Caudate nucleus (tissue), 63 donors: ENCODE measurements at places on chromosomes 3 and 15.

GRCh38 chr3:25585361-25586166, 79.1 kb downstream of the TOP2B start:
- no peak for DNase-seq

- no peak for DNase-seq
Measured at GRCh38 chr3:18725668-18726407, 300.7 kb upstream of the SATB1 start.

DNA sequence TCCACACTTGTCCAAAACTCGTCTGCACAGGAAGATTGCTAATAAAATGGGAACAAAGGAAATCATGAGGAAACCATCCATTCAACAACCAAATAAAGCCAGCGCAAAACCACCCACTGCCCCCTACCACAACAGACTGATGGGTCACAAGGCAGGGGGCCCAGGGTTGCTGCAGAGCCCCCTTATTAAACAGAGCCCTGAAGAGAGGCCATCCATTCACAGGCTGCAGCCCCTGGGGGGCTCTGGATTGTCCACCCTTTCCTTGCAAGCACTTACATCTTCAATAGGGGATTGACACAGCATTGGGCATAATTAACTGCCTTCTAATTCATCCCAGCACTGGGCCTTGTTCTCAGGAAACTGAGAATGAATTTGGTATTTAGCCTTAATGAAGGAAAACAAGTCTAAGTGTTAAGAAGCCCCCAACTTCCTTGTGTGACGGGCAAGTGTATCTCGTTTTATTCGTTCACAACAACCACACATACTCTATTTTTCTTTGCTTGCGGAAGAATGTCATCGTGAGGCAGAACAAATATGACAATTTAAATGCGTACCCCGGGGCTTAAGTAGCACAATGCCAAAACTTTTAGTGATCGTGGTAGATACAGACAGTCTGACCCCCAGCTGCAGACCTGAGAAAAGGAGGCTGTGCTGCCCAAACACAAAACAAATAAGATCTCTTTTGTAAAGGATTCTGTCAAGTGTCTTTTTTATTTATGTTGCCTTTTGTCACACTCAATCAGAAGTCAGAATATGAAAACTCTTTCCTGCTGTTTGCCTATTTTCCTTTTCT, 144.0 kb downstream of the SEMA6D start:
- no peak for DNase-seq

DNA sequence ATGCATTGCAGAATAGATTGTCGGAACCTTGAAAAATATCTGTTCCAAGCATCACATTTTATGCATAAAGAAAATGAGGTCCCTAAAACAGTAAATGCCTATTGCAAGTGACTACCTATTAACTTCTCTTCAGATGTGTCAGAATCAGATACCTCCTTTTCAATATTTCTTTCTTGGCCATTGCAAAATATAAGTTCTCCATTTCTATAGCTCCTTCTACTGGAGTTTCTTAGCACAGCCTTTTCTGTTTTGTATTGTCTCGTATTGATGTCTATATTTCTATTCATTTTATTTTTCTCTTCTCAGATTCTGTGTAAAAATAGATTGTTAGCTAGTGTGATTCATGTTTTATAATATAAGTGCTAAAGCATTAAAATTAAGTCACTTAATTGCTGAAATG, 63.4 kb downstream of the PPARG start:
- no peak for DNase-seq

DNA sequence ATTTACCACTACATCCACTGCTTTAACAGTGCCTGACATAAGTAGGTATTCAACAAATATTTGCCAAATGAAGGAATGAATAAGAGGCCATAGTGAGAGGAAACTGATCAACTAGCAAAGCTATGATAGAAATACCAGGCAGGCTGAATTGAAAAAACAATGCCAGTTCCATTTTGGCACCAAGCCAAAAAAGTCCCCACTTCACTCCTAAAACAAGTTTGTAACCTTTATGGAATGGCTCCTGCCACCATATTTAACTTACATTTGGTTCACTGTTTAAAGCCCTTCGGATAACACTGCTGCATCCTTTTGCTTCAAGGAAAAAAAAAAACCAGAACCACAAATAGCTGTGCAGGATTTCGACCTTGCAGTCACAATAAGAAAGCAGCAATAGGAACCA, 166.1 kb downstream of the FRMD5 start:
- DNase-seq, result no peak

DNA sequence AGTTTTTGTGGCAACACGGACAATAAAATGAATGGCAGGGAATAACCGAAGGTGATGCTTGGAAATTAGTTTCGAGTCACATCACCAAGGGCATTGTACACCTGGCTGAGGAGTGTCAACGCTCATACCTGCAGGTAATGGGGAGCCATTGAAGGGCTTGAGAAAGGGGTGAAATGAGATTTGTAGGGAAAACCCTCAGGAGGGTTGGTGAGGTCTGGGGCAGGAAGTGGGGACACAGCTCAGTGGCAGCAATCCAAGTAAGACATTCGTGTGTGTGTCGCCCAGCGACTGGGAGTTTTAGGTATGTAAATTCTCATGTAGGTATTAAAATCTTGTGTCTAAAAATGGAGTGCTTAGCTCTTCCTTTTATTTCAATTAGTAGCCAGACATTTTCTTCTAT, 14.3 kb downstream of the PARP14 start:
- DNase-seq, result no peak

DNA sequence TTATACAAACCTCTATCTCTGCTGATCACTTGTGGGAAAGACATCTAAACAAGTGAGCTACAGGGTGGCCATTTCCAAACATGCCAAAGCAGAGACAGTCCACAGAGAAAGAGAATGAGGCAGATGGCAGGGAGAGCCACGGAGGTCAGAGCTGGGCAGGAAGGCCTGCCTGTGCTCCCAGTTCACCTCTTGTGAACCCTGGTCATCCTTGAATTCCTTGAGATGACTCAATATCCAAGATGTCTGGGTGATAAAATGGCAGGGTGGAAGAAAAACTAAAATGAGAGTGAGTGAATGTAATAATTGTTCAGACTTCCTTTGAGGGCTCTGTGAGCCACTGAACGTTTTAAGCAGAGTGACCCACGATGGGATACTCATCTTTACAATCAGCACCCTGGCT, 104.8 kb downstream of the PLCH1 start:
- DNase-seq, result no peak

DNA sequence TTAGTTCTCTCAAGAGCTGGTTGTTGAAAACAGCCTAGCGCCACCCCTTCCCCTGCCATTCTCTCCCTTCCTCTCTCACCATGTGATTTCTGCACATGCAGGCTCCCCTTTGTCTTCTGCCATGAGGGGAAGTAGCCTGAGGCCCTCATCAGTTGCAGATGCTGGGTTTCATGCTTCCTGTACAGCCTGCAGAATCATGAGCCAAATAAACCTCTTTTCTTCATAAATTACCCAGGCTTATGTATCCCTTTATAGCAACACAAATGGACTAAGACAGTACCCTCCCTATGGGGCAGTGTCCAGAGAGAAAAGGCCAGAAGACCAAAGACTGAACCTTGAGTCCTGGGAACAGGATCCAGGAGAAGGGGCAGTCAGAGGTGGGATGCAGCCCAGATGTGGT, 54.7 kb downstream of the CLEC3B start:
- DNase-seq, result no peak

DNA sequence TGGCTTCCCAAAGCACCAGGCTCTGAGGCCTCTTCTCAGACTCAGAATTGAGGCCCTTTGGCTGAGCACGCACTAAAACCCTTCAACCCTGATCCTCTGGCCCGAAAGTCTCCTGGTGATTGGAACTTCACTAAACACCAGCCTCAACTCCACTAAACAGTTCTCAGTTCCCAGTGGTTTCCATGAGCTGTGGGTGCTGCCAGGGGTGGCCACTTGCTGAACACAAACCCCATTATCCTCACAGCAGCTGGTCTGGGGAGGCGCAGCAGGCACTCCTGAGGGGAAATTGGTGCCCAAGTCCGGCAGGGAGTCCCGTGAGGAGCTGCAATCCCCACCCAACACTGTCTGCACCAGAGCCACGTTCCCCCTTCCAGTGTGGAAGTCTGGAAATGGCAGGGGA, 3.8 kb upstream of the CLK3 start:
- no peak for DNase-seq

- no peak for DNase-seq
Measured at GRCh38 chr3:146640361-146640760, 35.2 kb upstream of the PLSCR5 start.

- no peak for DNase-seq
Measured at GRCh38 chr15:27486051-27486450, 515.1 kb downstream of the GABRG3 start.

DNA sequence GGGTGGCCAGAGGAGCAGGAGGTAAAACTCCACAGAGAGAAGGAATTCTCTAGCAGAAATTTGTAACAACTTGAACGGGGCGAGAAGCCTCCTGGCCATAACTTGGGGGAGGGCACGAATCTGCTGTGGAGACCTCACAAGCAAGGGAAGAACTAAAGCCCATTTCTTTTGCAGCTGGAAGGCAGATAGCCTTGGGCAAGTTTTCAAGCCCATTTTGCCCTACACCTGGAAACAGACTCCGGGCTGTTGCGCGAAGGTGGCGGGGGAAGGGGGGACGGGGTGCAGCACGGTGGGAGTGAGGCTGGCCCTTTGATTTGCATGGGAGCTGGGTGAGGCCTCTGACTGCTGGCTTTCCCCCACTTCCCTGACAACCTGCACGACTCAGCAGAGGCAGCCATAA, 168.8 kb downstream of the MEGF11 start:
- no peak for DNase-seq

DNA sequence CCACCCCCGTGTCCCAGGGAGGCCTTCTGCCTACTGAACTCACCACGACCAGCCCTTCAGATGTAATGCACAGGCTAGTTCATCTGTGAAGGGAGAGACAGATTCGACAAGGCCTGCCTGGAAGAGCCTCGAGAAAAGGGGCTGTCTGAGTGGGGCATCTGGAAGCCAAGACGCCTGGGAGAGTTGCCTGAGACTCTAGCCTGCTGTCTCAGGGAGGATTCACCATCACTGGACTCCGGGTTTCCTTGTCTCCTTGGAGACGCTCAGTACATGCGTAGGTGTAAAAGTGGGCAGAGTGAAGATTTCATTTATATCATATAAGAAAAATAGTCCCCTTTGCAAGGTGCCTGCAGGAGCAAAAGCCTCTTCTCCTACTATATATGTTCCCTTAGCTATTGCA, 468.9 kb downstream of the FOXP1 start:
- DNase-seq, result no peak

DNA sequence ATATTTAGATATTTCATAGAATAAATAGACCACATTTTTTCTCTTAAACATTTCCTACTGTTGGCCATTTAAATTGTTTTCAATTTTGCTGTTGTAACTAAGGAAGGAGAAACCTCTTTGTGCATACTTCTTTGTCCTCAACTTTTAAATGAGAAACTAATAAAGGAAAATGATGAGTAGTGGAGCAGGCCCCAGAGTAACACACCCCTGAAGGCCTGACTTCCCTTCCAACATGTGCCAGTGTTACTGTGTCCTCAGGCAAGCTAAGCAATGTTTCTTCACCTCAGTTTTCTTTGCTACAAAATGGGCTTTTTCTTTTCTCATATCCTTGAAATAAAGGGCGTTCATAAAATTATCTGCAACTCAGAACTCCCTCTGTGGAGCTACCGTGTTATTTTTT, 53.7 kb downstream of the RPL22L1 start:
- no peak for DNase-seq

DNA sequence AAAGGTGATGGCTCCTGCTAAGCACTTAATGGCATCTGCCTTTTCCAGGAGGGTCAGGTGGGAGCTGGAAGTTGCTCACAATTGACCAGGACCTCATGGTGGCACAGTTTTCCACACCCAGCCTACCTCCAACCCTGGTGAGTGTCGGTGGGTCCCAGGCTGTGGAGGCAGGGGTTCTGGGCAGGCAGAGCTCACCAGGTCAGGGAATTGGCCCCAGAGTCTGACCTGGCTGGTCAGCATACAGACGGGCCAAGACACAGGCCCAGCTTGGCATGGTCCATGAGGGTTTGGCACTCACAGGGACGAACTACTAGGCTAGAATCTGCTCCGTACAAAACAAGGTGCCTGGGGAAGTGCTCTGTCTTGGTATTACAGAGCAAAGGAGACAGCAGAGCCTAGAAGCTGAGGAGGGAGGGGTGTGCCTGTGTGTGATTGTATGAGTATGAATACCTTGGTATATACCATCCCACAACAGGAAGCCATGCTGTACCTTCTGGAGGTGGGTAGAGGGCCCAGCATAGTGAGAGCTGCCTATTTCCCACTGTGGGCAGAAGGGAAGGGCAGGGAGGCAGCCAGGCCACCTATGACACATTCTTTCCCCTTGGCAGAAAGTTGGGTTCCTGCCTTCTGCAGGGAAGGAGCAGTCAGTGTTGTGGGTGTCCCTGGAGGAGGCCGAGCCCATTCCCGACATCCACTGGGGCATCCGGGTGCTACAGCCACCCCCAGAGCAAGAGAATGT, 6.5 kb downstream of the APEH start:
- DNase-seq, result no peak

DNA sequence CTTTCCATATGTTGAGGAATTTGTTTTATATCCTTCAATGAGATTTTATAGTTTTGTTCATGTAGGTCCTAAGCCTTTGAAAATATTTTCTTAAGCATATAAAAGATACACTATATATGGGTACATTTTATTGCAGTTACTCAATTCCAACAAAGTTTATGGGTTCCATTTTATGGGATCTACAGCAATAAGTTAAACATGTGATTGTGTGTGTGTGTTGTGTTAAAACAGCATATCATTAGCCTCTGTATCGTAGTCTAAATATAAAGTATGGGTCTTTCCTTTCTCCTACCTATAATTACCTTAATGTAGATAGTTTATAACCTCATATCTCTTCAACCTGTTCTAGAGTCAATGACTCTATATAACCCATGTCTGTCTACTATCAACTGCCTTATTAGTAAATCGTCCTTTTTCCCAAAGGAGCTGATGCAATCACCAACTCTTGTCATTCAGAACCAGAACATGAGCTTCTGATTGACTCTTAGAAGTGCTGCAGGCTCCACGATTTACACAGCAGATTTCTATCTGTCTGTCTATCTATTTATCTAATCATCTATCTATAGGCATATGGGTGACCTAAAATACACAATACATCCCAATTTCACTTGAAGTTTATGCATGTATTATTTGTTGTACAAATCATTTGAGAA, 512.6 kb upstream of the CBLB start:
- no peak for DNase-seq

DNA sequence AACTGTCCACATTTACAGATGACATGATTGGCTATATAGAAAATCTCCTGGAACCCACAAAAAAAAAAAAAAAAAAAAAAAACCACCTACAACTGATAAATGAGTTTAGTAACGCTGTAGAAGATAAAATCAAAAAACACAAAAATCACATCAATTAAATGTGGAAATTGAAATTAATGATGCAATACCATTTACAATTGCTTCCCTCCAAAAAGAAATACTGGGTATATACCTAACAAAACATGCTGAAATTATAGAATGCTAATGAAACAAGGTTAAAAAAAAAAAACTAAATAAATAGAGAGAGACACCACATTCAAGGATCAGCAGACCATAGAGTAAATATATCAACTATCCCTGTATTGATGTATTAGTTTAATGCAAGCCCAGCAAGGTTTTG, 215.7 kb downstream of the ULK4 start:
- DNase-seq, result no peak

- DNase-seq, result no peak
Measured at GRCh38 chr15:44598892-44599291, 61.9 kb downstream of the EIF3J start.

- no peak for DNase-seq
Measured at GRCh38 chr15:73677146-73677607, 7.0 kb upstream of the CD276 start.

GRCh38 chr3:29854821-29855220, 574.0 kb downstream of the RBMS3 start:
- no peak for DNase-seq
